ENCODE measurements at places on chromosomes 13 and 19.

- DNase-seq = no peak
Measured at GRCh38 chr13:33761740-33762139, 56.2 kb upstream of the RFC3 start.

- peak; percentile 94 for DNase-seq
Measured at GRCh38 chr19:12793290-12794195, 2.3 kb downstream of the JUNB start.

DNA sequence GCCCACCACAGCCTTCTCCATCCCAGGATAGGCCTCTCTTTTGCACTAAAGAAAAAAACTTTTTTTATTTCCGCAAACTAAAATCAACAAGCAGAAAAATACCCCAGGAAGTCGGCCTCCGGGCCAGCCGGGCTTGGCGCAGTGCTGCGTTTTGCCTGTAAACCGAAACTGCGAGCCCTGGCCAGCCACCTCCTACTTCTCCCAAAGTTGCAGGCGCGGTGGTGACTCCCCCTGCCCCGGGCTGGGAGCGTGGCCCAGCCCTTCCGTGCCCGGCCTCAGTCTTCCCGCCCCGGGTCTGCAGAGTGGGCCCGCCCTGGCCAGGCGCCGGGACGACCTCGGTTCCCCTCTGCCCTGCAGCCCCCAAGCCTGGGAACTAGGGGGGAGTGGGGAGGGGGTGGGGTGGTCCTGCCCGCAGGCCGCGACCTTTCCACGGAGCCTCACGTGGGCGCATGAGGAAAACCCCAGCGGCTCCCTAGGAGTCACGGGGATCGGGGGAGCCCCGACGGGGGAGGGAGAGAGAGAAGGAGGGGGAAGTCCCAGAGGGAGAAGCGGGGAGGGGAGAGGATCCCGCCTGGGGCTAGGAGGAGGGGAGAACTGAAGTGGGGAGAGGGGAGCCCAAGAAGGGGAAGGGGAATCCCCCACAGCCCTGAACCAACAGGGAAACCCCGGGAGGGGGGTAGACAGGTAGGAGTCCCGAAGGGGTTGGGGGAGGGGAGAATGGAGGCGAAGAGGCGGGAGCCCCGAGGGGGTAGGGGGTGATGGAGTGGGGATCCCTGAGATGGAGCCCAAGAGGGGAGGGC lies 3.0 kb downstream of the GADD45B start:
- DNase-seq = peak; percentile 71

- no peak for DNase-seq
Measured at GRCh38 chr13:63167699-63168337, 1752.2 kb upstream of the PCDH20 start.

- no peak for DNase-seq
Measured at GRCh38 chr13:34000955-34001354, 183.0 kb downstream of the RFC3 start.

DNA sequence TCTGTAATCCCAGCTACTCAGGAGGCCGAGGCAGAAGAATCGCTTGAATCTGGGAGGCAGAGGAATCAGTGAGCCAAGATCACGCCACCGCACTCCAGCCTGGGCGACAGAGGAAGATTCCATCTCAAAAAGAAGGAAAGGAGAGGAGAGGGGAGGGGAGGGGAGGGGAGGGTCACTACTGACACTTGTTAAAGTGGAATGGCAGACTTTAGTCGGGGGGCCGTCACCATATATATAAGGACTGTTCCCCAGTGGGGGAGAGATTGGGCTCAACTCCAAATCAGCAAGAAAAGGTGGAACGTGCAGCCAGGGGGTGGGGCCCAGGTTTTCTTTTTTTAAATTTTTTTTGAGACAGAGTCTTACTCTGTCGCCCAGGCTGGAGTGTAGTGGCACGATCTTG lies 26.2 kb downstream of the TPT1 start:
- DNase-seq = no peak

GRCh38 chr13:68304286-68304893 lies 1074.3 kb upstream of the PCDH9 start:
- DNase-seq = peak; percentile 26

- peak; percentile 90 for DNase-seq
Measured at GRCh38 chr19:45164577-45165335, 4.0 kb upstream of the NKPD1 start.

GRCh38 chr19:33146209-33146608 lies 14.3 kb downstream of the WDR88 start:
- no peak for DNase-seq
